NCI-H510A (cell line): ENCODE measurements at places on chromosomes 1 and 21.

- DNase-seq: no peak
These were observed 16.1 kb upstream of the GSTM4 start for GRCh38 chr1:109639841-109640184.

- DNase-seq: no peak
These were observed 92.3 kb downstream of the DMRTB1 start for GRCh38 chr1:53551428-53551995.

- DNase-seq: no peak
These were observed 12.3 kb upstream of the JAM2 start for GRCh38 chr21:25626757-25627156.

GRCh38 chr21:25752416-25752815, 17.6 kb downstream of the GABPA start:
- DNase-seq: no peak

DNA sequence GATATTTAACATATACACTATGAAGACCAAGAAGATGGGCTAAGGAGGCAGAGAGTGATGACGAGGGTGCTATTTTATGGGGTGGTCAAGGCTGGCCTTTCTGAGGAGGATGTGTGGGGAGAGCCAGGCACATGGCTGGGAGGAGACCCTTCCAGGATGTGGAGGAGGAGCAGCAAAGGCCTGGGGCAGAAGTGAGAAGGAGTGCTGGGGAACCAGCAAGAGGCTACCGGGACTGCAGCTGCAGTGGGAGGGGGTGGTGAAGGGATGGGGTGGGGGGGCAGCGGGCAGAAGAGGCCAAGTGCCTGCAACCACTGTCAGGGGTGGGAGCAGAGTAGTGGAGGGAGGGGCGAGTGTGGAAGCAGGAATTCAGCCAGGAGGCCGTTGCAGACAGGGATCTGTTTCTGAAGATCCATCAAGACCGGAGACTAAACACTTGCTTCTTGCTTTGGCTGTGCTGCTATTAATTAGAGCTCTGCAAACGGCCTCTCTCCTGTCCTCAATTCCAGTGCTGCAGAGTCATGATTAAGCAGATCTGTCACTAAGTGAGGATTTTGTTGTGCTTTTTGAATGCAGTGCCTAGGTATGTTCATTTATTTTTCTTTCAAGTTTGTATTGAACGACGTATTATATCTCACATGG, 89.9 kb downstream of the IER5 start:
- no peak for DNase-seq

- DNase-seq: no peak
These were observed 60.8 kb upstream of the SLC35F3 start for GRCh38 chr1:233843525-233844204.

DNA sequence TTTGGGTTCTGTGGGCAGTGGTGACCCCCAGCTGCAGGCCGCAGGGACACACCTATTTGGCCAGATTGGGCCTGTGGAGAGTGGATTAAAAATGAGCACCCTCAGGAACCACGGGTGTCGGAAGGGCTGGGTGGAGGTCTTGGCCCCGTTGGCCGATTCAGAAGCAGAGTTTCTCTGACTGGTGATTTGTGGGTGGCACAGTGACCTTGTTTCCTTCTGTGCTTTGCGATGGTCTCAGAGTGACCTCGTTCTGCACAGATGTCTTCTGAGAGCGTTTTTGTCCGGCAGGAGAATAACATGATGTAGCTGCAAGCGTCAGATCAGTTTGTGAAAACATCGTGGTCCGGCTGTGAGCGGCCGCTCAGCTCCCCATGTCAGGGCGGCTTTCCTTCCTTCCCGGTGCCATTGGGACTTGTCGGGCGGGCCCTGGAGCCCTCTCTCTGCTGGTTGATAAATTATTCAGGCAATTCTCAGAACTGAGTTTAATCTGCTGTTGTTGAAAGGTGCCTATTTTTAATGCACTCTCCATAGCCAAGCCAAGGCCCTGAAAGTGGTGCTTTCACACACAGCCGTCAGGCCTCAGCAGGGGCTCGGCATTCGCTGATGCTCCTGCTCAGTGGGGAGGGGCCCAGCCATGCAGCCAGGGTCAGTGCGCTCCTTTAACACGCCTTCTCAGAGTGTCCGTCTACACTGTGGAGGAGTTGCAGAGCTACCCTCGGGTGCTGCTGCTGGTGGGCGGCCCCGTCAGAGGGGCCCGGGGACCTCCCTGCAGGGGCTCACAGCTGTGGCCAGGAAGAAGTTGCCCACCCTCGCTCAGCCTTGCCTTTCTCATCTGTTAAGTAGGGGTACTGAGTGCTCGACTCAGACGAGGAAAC, 26.8 kb downstream of the TRPM2 start:
- DNase-seq: no peak
